GM23248 (cell line): ENCODE measurements at places on chromosomes 3 and 15.

- no peak for DNase-seq
Measured at GRCh38 chr3:118412503-118412902, 622.1 kb downstream of the IGSF11 start.

DNA sequence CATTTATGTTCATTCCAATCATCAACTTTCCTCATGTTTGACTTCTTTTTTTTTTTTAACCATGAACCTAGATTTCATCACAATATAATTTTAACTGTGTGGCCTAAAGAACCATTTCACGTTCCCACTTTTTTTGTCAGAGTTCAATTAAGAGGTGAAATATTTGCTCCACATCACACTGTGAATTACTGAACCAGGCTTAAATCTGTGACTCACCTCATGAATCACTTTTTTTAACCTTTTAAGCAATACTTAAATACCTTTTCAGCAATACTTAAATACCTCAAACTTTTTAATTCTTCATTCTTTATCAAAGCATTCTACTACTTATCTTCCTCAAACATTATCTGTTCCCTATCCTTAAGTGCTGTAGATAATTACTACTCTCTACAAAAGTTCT, 137.6 kb downstream of the SI start:
- DNase-seq: no peak

DNA sequence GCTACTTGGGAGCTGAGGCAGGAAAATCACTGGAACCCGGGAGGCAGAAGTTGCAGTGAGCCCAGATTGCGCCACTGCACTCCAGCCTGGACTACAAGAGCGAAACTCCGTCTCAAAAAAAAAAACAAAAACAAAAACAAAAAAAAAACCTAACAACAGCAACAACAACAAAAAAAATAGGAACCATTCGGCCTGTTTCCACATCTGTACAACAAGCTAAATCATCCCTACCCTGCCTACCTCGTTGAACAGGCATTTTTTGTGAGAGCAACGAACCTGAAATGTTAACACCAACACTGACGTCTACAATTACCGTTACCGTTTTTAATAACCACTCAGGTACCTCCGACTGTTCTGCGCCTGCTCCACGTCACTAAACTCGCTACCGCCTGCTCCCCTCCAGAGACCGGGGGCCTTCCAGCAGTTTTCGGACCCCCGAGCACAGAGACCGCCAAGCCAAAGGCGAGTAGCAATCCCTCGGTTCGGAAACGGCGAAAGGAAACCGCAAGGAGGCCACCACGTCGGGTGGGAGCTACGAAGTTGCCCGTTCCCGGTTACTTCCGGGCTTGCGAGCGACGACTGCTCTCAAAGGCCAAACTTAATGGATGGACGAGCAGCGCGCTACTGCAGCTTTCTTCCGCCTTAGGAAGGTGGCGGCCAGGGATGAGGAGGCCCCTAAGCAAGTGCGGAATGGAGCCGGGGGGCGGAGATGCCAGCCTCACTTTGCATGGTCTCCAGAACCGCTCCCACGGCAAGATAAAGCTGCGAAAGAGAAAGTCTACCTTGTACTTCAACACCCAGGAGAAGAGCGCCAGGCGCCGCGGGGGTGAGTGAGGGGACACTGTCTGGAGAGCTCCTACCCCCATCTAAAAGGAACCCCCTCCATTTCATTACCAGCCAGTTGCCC, at the start of the genes PIGB and PIGBOS1:
TSS of gene PIGB (plus strand) at position 635 of the 907 bp plus-strand sequence. CDS start at position 664, 29 bp downstream.
TSS of gene PIGBOS1 (minus strand) at position 536 of the 907 bp plus-strand sequence. CDS start 1,331 bp downstream, outside the sequence.
- peak; percentile 95 for DNase-seq

GRCh38 chr15:67296684-67297083, 42.1 kb downstream of the IQCH start:
- DNase-seq: no peak

DNA sequence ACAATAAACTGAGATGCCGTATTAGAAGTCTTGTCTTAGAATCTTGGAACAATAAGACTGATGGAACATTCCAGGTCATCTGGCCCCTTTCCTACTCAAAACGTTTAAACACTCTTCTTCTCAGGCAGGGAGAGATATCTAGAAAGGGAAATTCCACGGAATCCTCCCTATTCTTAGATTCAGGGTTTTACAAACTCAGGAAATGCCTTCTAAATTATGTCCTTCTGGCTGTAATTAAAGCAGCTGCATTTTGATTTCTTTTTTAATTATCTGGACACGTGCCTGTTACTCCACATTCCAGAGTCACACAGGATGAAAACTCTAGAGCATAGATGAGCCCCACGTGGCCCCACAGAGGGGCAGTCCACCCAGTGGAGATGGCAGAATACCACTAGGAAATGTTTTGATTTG, 41.5 kb upstream of the MTMR10 start:
- peak; percentile 41 for DNase-seq

GRCh38 chr15:64263567-64263966, 92.4 kb downstream of the CSNK1G1 start:
- DNase-seq: no peak

- peak; percentile 94 for DNase-seq
Measured at GRCh38 chr15:28977377-28978010, 91.7 kb downstream of the APBA2 start.

DNA sequence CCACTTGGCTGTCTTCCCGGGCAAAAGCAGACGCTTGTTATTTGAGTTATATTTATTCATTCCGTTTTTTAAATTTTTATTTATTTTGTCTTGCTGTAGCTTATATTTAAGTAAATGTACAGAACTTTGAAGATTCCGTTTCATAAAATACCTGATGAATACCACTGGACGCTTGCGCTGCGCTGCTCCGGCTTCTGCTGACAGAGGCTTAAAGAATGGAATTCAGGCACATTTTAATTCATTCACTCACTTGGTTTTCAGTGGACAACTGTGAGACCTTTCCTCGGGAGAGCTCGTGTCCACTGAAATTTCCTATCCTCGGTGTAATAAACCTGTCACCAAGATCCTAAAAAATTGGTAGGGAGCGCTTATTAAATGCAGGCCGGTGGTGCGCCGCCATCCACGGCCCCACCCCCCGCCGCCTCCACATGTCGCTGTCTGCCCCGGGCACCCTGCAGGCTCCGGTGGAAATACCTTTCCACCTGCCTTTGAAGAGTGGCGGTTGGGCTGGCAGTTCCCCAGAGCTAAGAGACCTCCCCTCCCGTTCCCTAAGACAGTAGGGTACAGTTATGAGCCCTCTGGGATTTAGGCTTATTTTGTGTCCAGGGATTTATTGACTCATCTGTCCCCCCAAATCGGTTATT, 62.5 kb upstream of the UBE2E1 start:
- DNase-seq: no peak

- DNase-seq: no peak
Measured at GRCh38 chr15:39438799-39439592, 141.9 kb upstream of the THBS1 start.

GRCh38 chr3:157129803-157130466, 30.0 kb downstream of the CCNL1 start:
- no peak for DNase-seq
